Left ventricle myocardium superior (tissue), 1 donor: ENCODE measurements at places on chromosomes 7 and 10. TPM values are rescaled to one million over a fixed set of nuclear protein-coding genes. Genes with fewer than 3 reads are reported as not detected.

Gene EPO
- total RNA-seq, result not detected

Gene OR9A4
- total RNA-seq, result not detected

Gene EBLN1
- not detected for total RNA-seq

Gene TMEM176A
- total RNA-seq, result 30.1 TPM
